ENCODE measurements at places on chromosomes 4 and X.
A peak's percentile ranks its signal among the peaks of the same experiment; 100 is the strongest.

DNA sequence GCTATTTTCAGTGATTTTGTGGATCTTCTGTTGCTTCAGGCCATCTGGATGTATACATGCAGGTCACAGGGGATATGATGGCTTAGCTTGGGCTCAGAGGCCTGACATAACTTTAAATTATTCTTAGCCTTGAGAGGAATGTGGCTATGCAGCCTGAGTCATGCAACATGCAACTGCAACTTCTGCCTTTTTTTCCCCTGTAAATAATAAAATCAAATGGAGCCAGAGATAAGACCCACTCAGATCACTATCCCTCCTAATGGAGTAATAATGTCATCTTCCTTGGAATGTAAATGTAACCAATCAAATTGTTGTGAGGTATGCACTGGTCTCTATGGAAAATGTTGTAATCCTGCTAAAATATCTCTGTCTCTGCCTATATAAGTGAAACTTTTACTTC, 54.9 kb downstream of the MAGEB17 start:
- no peak for DNase-seq

- no peak for DNase-seq
Measured at GRCh38 chrX:17266136-17266535, 108.9 kb upstream of the NHS start.

DNA sequence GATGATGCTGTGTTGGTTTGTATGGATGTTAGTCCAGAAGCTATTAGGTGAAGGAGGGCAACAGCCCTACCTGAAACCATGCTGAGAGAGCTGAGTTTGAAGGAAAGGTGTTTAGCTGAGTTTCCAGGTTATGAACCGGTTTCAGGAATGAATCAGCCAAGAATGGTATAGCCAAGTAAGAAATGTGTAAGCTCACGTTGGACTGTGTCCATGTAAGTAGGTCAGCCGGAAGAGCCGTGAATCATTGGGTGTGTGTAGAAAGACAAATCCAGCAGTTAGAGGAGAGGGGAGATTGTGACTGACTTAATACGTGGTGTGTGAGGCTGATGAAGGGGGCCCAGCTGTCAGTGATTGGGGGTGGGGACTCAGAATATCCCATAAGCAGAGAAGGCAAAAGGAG, 77.2 kb upstream of the SPIN4 start:
- no peak for DNase-seq

- DNase-seq, result no peak
Measured at GRCh38 chrX:113384628-113385027, 544.0 kb upstream of the AMOT start.

- DNase-seq, result no peak
Measured at GRCh38 chr4:109444182-109444844, 10.7 kb downstream of the SEC24B start.

DNA sequence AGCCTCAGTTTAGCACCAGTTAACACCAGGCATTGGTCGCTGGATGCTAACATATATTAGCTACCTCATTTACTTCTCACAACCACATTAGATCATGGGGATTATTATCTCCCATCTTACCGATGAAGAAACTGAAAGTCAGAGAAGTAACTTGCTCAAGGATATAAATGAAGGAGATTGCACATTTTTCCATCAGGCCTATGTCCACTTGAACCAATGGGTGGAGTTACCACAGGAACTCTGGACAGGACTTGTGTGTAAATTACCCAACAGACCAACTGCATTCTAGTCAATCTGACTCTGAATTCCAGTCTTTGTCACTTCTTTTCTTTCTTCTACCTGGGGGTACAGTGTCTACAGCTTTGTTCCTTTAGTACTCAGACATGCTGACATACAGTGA, 1.8 kb downstream of the LNX1 start:
- DNase-seq, result no peak

DNA sequence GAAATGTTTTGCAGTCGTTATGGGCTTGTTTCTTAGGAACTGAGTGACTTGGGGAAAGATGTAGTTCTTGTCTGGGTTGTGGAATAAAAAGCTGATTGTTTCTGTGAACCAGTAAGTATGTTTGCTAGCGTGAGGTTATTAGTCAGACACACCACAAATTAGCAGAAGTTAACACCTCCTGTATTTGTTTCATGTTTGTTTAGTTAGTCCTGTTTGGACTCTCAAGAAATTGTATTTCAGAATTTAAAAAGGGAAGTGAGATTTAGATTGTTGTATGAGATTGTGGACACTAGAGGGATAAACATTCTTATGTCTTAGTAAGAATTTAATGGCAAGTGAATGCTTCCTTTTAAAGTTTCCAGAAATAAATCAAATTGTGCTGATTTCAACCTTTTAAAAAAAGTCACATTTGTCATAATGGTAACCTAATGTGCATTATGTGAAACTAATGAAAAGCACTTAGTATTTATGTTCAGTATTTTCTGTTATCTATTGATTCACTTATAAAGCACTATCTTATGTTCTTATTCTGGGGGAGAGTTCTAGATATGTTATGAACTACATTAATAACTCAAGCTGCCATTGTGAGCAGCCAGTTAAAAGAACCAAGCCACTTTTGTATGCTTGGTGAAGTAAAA, 25.6 kb downstream of the ATP10D start:
- no peak for DNase-seq

- DNase-seq, result no peak
Measured at GRCh38 chrX:20500949-20501348, 234.2 kb upstream of the RPS6KA3 start.

- no peak for DNase-seq
Measured at GRCh38 chr4:2009651-2010233, 968 bp upstream of the NELFA start.

GRCh38 chrX:121010218-121010617, 24.7 kb upstream of the CT47A1 start:
- no peak for DNase-seq

DNA sequence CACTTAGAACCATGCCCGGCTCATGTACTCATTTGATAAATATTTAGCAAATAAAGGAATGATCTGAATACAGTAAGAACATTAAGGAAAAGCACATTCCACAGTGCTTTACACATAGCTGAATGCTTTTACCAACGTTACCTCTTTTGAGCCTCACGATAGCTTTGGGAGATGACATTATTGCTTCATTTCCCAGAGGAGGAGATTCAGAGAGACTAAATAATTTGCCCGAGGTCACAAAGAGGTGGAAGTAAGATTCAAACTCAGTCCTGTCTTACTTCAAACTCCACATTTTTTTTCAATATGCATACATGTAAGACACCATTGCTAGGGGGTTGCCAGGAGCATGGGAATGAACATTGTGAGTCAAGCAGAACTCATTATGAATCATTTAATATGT, 538.5 kb downstream of the BCOR start:
- peak; percentile 52 for DNase-seq

- DNase-seq, result no peak
Measured at GRCh38 chr4:53626491-53626890, 35.2 kb upstream of the LNX1 start.

GRCh38 chrX:110536816-110537215, 178.2 kb downstream of the RTL9 start:
- no peak for DNase-seq

DNA sequence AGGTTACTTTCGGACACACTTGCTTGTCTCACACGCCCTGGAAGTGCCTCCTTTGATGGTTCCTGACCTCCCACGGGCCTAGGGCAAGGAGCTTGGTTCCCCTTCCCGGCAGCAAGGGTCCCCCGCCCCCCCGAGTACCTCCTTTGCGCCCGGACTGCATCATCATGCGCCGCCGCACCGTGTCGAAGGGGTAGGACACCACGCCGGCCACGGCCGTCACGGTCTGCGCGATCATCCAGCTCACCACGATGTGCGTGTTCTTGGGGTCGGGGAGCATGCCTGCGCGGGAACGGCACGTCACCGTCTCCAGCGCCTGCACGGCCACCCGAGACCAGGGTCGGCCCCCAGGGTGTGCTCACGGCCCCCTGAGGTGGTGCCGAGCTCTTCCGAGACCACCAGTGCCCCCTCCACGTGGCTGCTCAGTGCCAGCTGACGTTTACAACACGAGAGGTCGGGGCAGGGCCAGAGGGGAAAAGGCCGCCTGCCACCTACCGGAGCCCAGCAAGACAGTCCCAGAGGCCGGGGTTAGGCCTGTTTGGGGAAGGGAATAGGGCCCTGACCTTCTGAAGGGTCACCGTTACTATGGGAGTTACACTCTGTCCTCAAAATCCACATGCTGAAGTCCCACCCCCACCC, 4.7 kb downstream of the SLC25A6 start:
- no peak for DNase-seq

DNA sequence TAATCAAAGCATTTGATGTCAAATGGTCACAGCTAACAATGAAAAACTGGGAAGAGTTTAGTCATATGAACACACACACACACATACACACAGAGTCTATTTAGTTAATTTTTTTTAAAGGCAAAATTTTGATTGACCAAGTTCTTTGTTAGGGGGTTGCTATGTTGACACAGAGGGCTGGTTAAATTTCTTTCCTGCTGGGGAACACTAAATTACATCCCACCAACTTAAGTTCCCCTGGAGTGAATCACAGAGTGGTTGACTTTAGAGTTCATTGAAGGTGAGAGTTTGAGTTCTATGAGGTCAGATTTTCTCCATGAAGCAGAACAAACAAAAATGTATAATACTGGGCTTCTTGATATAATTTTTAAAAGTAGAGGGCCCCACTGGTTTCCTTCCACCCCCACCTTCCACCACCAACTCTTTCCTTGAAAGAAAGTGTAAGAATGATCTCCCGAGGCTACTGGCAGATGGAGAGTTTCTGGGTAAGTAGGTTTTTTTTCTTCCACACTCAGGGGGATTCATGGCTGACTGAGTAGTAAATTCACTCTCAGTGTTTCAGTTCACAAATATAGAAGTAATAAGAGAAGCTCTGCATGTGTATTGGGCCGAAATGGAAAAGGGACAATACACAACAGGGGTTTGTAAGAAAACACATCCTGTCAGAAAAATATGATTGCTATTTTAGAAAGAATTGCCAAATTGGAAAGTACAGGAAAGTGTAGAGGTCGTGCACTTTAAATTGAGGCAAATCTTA, 917.0 kb upstream of the LCORL start:
- DNase-seq, result no peak

- no peak for DNase-seq
Measured at GRCh38 chr4:13844740-13845139, 217.2 kb upstream of the BOD1L1 start.

Measured in keratinocyte (primary cell).